ENCODE measurements at places on chromosomes 7 and 10.
A peak's percentile ranks its signal among the peaks of the same experiment; 100 is the strongest.

GRCh38 chr10:12214093-12214492 lies 18.1 kb downstream of the CDC123 start:
- DNase-seq, result no peak

- no peak for DNase-seq
These were observed 129.3 kb downstream of the FAM107B start for GRCh38 chr10:14645239-14645960.

- DNase-seq, result peak; percentile 43
These were observed 283.9 kb upstream of the DKK1 start for GRCh38 chr10:52030051-52030790.

DNA sequence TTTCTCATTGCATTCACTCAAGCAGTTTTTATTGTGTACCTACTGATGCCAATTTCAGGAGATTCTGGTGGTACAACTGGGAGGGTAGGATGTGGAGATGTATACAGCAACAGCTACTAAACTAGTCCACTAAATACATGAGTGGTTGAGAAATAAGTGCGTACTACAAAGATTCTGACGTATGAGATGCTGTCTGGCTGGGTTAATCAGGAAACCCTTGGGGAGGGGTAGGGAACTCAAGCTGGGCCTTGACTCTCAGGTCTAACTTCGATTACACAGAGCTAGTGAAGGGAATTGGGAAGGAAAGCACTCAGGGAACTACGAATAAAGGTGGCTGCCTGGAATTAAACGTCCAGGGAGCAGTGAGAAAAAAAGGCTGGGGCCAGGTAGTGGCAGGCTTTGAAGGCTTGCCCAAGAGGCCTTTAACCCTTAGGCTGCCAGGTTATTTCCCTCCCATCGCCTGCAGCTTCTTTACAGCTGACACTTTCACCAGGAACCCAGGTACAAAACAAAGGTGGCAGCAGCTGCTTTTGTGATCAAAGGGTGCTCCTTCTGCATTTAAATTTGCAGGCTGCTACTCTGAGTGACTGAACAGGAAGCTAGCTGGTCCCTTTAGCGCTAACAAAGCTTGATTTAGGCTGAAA lies 3.2 kb downstream of the MMS19 start:
- no peak for DNase-seq

DNA sequence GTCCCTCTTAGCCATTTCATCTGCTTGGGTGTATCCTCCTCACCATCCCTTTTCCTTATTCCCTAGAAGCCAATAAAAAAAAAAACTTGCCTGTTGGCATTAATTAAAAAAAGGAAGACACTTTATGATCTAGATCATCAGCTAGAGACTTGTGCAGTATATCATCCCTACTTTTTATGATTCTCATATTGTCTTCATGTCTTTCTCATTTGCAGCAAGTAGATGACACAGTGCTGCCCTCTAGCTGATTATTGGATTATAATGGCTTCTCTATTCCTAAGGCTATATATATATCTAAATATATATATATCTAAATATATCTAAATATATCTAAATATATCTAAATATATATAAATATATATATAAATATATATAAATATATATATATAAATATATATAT lies 272.4 kb upstream of the LRGUK start:
- peak; percentile 57 for DNase-seq

- no peak for DNase-seq
These were observed 43.0 kb downstream of the CH25H start for GRCh38 chr10:89164080-89164479.

DNA sequence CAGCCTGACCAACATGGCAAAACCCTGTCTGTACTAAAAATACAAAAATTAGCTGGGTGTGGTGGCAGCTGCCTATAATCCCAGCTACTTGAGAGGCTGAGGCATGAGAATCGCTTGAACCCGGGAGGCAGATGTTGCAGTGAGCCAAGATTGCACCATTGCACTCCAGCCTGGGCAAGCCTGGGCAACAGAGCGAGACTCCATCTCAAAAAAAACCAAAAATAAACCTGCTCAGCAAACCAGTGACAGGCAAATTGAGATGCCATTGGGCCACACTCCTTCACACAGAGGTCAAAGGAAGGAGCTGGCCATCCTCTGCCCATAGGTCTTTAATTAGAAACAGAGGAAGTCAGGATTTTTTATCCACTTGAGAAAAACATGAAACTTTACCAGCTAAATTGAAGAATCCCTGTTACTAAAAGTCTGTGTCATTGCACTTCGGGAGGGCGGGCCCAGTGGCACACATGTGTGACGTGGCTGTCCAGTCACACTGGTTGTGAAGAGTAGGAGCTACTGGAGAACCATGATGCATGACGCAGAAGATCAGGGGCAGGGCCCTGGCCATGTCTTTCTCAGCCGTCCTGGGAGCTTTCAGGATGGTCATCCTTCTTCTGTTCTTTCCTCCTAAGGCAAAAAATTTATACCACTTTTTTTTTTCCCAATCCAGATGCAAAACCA lies 118.3 kb upstream of the ZNF438 start:
- no peak for DNase-seq

DNA sequence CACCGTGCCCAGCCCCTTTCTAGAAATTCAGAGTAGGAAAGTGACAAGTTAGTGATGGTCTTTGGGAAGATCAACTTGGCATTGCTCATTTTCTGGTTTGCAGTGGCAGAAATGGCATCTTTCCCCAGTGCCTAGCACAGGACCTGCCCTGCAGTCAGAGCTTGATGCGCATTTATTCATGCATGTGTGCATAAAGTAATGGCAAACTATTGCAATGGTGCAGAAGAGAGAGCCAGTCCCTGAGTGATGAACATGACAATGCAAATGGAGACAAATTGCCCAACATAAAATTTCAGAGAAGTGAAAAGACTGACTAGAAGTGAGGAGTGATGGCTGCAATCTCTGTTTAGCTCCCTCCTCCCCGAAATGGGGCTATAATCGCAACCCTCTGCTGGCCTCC lies 268.2 kb downstream of the CCSER2 start:
- no peak for DNase-seq

DNA sequence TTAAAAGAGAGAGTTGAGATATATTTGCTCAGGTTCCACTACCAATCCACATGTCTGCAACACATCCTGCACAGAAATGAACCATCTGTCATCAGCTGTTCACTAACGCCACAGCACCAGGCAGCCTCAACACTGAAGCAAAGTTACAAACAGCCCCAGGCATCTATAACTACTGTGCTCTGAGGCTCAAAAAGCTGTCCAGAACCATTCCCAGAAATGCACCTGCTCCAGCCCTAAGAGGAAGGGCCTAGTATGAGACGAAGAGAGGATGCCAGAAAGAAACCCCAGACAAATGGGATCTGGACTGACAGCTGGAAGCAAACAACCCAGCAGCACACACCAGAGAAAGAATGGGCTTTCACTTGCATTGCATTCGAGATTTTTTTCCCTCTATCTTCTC lies 159.3 kb downstream of the ELMO1 start:
- DNase-seq, result no peak

GRCh38 chr7:25025218-25025671 lies 45.3 kb upstream of the OSBPL3 start:
- peak; percentile 92 for DNase-seq

GRCh38 chr7:75915416-75916156 lies 631 bp downstream of the POR start:
- peak; percentile 39 for DNase-seq

DNA sequence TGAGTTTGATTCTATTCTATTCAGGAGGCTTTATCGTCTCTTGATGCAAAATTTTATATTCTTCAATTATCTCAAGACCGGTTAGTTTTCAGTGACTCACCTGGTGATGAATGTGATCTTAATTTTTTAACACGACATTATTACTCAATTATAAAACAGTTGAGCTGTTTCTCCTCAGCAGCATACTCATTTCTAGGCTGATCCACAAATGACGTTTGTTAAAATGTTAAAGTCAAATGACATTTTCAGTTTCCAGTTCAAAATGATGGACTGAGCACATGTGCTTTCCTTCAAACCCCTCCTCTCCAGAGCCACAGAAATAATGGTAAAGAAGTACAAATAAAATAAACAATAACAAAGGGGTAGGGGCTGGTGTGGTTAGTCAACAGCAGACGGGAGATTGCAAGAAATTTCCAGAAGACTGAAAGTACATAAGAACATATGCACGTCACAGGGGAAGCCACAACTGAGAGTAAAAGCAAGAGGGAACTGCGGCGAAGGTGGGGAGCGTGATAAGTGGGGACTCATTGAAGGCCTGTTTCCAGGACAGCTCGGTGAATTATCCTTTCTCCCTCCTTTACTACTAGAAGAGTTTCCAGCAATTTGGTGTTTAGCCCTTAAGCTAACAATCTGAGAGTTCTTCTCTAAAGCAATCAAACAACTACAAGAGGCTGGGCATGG lies 10.9 kb downstream of the MACROH2A2 start:
- no peak for DNase-seq
